ENCODE measurements at places on chromosomes 5 and 9.

GRCh38 chr9:113143432-113144227, 7.2 kb upstream of the SLC31A2 start:
- DNase-seq, result no peak

DNA sequence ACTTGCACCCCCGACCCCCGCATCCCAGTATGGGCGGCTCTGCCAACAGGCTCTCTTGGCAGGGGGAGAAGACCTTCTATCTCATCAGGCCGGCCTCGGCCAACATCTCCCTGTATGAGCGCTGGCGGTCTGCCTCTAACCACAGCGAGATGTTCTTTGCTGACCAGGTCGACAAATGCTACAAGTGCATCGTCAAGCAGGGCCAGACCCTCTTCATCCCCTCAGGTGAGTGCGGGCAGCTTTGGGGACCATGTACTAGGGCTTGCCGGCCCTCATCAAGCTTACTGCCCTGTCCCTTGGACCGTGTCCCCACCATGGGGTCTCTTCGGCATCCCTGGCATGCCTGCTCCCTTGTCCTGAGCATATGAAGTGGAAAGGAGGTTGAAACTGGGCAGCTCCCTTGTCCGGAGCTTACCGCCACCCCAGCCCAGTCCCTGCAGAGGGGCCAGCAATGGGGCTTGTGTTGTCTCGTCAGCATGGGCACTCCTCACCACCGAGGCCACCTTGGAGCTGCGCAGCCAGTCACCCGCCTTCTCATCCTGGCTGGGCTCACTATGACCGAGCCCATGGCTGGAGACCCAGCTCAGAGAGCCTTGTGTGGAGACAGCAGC, 78.1 kb downstream of the PHF2 start:
- DNase-seq, result no peak

- no peak for DNase-seq
These were observed 200.9 kb downstream of the GDNF start for GRCh38 chr5:37638897-37639296.

DNA sequence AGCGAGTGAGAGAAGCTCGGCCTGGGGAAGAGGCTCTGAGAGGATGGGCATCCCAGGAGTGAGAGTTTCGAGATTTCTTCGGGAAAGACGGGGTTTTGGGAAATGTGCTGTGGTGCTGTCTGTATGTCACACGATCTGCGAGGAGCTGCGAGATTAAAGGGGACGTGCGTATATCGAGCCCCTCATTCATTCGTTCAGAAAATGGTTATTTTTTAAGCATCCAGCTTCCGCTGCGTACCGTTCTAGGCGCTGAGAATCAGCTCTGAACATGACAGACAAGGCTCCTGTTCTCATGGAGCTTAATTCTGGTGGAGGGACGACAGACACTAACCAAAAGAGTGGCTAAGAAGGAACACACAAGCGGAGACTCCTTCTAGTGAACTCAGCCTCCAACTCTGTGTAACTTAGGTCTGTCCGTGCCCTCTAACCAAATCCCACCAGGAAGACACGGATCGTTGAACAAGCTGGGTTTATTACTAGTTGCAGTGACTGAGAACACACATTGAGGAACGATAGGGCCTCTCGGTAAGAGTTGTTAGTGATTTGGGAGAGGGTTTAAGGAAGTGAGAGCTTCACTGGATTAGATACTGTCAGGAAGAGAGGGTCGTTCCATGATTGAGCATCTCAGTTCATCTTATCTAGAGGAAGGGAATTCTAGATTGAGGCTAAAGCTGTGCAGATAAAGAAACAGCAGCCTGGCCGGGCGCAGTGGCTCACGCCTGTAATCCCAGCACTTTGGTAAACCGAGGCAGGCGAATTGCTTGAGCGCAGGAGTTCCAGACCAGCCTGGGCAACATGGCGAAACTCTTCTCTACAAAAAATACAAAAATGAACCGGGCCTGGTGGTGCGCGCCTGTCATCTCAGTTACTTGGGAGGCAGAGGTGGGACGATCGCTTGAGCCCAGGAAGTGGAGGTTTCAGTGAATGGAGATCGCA, 1.0 kb upstream of the FBXW11 start:
- DNase-seq, result peak; percentile 26

GRCh38 chr9:121557581-121558447, 58.2 kb upstream of the GGTA1 start:
- DNase-seq, result no peak

- DNase-seq, result no peak
These were observed 19.4 kb upstream of the FABP6 start for GRCh38 chr5:160209917-160210316.

GRCh38 chr5:160188141-160189015, 40.9 kb upstream of the FABP6 start:
- no peak for DNase-seq

- no peak for DNase-seq
These were observed 73.9 kb upstream of the UNC5A start for GRCh38 chr5:176736301-176736930.

DNA sequence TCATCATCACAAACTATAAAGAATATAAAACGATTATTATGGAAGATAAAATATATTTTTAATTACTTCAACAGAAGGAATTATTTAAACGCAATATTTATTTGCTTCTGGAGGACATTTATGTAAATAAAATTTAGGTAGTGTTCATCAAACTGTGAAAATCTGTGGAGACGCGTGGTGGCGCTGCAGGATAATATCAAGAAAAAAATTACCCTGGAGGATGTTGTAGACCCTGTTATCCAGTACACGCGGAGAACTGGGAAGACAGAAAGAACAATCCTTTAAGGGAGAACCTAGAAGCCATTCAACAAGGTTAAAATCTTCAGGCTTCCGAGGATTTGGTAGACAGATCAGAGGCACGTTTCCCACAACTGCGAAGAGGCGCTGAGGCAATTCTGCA, at the start of gene PCDHB12:
Gene PCDHB12, plus strand, starts transcription at position 242 of the 400 bp plus-strand sequence. CDS start 189 bp downstream, outside the sequence.
- DNase-seq, result no peak

DNA sequence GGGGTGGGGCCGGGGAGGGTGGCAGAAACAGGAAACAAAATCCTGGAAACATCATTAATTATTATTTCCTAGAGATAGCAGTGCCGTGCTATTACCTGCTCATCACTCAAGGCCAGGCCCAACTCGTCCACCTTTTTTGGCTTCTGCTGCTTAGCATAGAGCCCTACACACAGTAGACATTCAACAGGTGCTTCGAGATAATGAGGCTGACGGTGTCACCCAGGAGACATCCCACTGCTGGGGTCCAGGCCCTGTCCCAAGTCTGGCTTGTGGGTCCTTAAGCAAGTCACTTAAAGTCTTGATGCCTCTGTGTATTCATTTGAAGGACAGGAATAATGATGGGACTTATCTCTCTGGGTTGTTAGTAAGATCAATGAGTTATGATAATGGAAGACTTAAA, 506.6 kb downstream of the BNC2 start:
- no peak for DNase-seq

DNA sequence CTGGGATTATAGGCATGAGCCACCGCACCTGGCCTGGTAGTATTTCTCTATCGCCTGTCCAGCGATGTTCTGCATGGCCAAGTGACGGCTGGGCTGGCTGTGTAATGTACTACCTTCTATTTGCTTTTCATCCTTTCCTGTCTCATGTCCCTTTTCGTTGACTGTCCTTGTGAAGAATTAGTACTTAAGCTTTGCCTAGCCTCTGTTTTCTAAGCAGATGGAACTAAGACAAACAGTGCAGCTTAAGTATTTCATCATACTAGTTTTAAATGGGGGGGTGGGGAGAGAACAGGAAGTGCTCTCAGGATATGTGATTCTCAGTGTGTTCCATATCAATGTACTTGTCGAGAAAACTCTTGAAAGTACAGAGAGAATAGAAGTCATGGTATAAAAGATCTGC, 31.7 kb upstream of the CCL21 start:
- no peak for DNase-seq

DNA sequence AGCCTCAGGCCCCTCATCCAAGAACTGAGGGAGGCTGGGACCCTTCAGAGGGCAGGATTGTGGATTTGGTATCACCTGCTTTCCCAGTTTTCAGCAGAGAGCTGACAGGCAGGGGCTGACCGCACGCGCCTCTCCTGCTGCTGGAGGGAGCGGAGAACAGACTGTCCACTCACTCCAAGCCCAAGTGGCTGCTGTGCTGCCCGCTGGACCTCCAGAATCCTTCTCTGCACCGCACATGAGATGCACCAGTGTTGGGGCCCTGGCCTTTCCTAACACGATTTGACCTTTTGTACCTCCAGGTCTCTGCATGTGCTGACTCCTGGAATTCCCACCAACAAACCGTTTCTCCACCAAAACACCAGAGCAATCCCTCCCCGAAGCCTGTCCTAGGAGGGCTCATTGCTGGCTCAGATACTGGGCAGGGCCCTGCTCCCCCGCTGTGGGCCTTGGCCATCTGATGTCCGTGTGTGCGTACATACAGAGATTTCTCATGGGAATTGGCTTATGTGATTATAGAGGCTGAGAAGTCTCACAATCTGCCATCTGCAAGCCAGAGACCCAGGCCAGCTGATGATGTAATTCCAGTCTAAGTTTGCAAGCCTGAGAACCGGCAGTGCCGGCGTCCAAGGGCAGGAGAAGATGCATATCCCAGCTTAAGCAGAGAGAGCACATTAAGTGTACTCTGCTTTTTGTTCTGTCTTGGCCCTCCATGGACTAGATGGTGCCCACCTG, 141.7 kb downstream of the GADD45G start:
- no peak for DNase-seq

DNA sequence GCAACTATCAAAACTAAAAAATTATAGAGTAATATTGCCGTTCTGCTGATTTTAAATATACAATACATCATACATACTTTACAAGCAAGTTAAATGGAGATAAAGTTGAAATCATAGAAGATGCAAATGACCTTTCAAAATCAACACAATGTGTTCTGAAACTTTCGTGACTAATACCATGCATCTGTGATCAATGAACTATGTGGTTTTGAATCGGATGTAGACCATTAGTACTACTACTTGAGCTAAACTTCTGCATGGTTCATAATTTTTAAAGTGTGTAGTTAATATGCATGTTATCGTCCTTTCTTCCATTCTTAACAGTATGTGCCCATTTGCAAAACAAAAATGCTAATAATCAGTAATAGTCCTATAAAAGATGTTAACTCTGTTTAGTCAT, 11.3 kb upstream of the PHF2 start:
- no peak for DNase-seq

- no peak for DNase-seq
These were observed 75.1 kb upstream of the IER5L start for GRCh38 chr9:129252937-129253802.

DNA sequence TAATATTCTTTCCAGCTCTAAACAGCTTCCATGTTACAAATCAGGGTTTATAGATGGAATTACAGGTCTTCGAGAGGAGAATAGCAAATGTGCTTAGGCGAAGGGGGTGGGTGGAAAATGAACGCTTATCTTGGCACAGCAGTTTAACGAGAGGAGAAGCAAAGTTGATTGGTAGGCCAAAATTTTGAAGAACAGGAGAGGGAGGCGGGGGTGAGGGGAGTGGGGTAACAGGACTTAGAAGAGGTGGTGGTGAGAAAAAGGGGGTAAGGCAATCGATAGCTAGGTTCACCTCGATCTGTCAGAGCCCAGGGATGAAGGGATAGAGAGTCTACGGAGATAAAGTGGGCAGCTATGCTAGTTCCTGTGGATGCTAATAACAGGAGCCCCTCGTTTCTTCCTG, 764 bp downstream of the ANKRA2 start:
- DNase-seq, result no peak

DNA sequence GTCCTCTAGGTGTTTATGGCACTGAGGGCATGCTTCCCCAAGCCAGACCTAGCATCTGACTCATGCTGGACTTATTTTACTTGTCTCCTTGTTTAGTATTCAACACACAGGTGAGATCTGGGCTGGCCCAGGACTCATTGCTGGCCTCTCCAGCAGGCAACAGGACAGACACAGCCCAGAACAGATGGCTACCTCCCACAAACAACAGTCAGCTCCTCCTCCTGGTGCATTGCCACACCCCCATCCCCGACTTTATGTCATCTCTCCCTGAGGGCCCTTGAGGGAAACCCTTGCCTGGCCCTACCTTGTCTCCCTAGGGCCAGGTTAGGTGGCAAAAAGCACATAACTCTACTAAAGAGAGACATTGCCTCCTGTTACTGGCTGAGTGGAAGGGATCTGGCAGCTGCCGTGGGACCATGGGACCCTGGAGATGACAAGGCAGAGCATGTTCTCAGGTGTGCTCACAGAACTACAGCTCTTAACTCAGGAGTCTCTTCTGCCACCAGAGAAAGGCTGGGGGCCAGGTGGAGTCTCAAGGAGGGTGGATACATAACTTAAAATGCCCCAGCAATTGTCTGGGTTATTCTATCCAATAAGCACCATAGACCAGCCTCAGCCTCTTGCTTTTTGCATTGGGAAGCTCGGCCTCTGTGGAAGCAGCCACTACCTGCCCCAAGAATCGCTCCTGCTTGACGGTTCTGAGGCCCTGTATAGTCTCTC, 2.3 kb downstream of the ACSL6 start:
- DNase-seq, result no peak

GRCh38 chr9:114947058-114947457, 16.7 kb upstream of the TNFSF8 start:
- no peak for DNase-seq

DNA sequence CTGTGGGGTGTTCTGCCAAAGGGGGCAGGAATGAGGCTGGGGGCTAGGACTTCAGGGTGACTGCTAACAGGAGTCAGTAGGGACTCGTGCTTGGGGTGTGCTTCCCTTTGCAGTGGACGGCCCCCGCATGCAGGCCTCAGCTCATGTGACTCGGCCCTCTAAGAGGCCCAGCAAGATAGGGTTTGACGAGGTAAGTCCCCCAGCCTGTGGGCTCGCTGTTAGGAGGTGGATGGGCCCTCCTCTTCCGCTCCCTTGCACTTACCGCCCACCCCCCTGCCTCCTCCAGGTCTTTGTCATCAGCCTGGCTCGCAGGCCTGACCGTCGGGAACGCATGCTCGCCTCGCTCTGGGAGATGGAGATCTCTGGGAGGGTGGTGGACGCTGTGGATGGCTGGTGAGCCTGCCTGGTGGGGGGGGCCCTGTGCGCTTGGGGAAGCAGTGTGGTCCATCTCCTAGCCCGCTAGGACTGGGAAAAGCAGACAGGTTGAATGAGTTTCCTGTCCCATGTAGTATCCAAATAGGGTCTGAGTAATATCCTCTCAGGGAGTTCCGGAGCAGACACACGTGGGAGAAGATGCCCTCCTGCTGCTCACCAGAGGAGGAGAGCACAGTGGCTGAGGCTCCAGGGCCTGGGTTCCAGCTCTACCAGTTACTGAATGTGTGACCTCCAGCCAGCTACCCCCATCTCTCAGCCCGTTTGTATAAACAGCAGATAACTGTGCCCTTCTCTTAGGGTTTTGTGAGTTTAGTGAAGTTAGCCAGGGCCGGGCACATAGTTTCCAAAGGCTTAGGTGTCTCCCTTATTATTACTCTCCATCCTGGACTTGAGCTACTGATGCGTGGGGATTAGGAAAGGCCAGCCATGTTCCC, 8.2 kb downstream of the CERCAM start:
- DNase-seq, result no peak

Data from stimulated activated CD4-positive, alpha-beta T cell treated with anti-CD3 and anti-CD28 coated beads, Interleukin-2, amount 100 ng/mL, for 24 hours (primary cell).